ENCODE measurements at places on chromosomes 6 and 20. TPM values are rescaled to one million over a fixed set of nuclear protein-coding genes. Genes with fewer than 3 reads are reported as not detected.
A peak's percentile ranks its signal among the peaks of the same experiment; 100 is the strongest.

DNA sequence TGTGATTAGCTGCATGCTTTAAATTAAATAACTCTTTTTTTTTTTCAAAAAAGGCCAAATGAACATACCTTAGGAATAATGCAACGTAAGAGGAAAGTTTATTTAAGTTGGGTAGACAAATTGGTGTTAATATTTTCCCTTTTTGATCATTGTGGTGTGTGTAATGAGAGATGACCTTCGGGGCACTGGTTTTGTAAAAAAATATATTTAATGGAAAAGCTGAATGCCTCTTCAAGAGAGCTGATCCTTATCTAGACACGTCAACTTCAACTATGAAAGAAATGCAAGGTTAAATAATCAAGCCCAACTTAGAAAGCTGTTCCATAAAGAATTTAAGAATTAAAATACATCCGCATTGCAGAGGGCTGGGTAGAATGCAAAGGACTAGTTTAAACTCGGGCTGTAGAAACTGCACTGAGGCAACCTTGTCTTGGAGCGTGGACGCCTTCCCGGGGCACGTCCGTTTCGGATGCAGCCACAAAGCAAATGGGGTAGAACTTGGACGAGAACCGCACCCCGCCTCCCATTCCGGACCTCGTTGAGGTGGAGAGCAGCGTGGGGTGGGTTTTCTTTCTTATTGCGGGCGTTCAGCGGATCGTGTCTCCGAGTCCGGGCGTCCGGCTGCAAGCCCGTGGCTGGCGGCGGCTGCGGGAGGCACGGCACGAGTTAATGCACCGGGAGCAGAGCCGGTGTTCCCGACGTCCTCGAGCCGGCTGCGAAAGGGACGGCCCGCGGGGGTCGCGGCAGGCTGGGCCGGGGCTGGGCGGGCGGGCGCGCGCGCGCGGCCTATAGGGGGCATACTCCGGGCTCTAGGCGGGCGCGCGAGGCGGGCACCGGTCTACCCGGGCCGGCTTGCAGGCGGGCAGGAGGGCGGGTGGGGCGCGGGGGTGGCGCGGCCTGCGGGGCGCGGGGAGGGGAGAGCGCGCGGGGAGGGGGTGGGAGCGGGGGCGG, 1.9 kb downstream of the JARID2 start:
- H3K4me3 ChIP-seq, result peak overlapping the region; percentile 93
- peak; percentile 41 for DNase-seq
- H3K36me3 ChIP-seq, result no peaks in the 10 kb centered on the region
- no peaks in the 10 kb centered on the region for H3K27me3 ChIP-seq
- H3K4me1 ChIP-seq, result peaks cover 24% of the 10 kb centered on the region
- H3K27ac ChIP-seq, result peak overlapping the region; percentile 93

DNA sequence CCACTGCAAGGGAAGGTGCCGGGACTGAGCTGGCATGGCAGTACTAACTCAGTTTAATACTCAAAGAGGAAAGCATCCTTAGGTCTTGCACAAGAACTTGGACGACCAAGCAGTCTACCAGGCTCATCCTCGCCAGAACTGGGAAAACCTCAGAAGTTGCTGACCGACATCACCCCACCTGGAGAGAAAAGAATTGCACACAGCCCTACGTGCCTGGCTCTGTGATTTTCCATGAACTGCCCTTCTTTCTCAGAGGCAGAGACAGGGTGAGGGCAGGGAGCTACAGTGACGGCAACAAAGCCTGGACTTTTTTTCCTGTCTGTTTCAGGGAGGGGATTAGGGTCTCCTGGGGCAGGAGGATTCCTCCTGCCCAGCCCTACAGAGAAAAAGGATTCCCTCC, 8.0 kb downstream of the JAG1 start:
- no peaks in the 10 kb centered on the region for H3K36me3 ChIP-seq
- H3K4me1 ChIP-seq, result no peaks in the 10 kb centered on the region
- no peak overlapping the region for H3K4me3 ChIP-seq

HTR1B gene
- not detected for polyA plus RNA-seq

GDAP1L1 gene
- polyA plus RNA-seq, result not detected

Data from naive thymus-derived CD4-positive, alpha-beta T cell (primary cell).